EL (cell line): ENCODE measurements at places on chromosomes 7 and 10.

GRCh38 chr10:34795334-34795733 is 19.8 kb downstream of the PARD3 start:
- DNase-seq = no peak

DNA sequence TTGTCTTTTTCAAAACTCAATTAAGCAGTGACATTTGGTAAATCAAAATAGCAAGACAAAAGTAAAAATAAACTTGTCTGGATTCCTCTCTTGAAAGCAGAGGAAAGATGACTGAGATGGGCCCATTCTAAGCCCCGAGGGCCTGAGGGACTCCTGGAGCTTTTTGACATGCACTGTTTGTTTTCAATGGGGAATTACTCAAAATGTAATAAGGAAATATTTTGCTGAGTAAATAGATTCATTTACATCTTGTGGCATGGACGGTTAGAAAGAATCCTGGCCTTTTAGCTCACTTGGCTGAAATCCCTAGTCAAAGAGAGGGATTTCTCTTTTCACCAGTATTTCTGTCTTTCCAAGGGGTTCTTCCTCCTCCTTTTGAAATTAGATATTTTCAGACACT is 108.0 kb downstream of the MKX start:
- peak; percentile 55 for DNase-seq

GRCh38 chr7:134777470-134777869 is 2.0 kb upstream of the CALD1 start:
- DNase-seq = no peak

- no peak for DNase-seq
These were observed 110.2 kb upstream of the KMT2E start for GRCh38 chr7:104903846-104904245.

- DNase-seq = no peak
These were observed 19.1 kb downstream of the ADAM8 start for GRCh38 chr10:133257489-133258065.

- DNase-seq = no peak
These were observed 341.5 kb downstream of the PHTF2 start for GRCh38 chr7:78140109-78140508.

DNA sequence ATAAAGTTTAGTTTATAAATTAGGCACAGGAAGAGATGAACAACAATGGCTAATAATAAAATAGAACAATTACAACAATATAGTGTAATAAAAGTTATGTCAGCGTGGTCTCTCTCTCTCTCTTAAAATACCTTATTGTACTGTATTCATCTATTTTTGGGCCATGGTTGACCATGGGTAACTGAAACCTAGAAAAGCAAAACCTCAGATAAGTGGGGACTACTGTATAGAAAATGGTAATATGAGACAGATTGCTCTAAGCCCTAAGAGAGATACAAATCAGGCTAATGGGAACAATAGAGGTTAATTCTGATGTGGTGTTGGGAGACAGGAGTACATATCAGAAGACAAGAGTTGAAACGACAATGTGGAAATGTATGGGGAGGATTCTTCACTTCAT is 86.2 kb downstream of the ZNF365 start:
- DNase-seq = no peak

GRCh38 chr10:110824152-110824441 is 47.6 kb upstream of the PDCD4 start:
- no peak for DNase-seq

DNA sequence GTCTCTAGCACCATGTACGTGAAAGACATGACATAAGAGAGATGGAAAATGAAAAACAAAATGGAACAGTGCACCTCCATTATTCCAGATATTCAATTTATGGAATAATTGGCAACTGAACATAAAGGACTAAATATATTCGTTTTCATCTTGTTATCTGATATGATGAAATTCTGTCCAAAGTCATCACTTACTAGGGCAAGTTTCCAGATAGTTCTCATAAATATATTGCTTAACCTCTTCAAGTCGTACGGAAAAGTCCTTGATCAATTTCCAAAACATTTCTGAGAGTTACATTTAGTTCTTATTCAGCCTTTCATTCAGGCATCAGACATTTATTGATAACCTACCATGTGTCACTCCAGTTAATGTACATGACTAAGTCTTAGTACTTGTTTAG is 185.2 kb downstream of the HGF start:
- DNase-seq = no peak

DNA sequence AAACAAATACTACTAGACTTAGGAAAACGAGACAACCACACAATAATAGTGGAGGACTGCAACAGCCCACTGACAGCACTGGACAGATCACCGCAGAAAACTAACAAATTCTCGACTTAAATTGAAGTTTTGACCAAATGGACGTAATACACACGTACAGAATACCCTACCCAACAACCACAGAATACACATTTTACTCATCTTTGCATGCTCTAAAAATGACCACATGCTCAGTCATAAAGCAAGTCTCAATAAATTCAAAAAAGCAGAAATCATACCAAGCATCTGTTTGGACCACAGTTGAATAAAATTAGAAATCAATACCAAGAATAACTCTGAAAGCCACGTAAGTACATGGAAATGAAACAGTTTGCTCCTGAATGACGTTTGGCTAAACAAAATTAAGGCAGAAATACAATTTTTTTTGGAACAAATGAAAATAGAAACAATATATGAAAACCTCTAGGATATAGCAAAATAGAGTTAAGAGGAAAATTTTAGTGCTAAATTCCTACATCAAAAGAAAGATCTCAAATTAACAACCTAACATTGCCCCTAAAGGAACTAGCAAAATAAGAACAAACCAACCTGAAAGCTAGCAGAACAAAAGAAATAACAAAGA is 30.6 kb downstream of the MAPK8 start:
- DNase-seq = no peak

- DNase-seq = peak; percentile 48
These were observed 58.4 kb upstream of the MACROH2A2 start for GRCh38 chr10:69994262-69994661.

- DNase-seq = no peak
These were observed 717.8 kb downstream of the LRMDA start for GRCh38 chr10:76149182-76149581.
